HS-5 (cell line): ENCODE measurements at places on chromosomes 5 and 9.

- no peak for DNase-seq
Measured at GRCh38 chr9:132004323-132004722, 75.3 kb downstream of the MED27 start.

DNA sequence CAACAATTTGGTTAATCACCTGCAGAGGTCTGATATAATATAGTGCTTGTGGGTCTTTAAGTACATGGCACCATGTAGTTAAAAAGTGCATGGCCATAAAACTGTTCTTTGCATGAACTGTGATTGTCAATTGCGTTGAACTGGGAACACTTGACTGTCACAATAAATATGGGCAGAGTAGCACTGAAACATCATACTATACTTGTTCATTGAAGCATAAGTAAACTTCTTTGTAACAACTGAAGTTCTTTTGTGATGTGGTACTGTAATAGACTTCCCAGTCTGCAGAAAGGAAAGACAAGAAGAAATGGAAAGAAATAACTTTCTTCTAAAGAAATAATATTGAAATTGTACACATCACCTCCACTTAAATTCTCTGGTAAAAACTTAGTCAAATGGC lies 9.8 kb upstream of the NTRK2 start:
- no peak for DNase-seq

- DNase-seq: no peak
Measured at GRCh38 chr5:167582886-167583285, 708.6 kb upstream of the WWC1 start.

DNA sequence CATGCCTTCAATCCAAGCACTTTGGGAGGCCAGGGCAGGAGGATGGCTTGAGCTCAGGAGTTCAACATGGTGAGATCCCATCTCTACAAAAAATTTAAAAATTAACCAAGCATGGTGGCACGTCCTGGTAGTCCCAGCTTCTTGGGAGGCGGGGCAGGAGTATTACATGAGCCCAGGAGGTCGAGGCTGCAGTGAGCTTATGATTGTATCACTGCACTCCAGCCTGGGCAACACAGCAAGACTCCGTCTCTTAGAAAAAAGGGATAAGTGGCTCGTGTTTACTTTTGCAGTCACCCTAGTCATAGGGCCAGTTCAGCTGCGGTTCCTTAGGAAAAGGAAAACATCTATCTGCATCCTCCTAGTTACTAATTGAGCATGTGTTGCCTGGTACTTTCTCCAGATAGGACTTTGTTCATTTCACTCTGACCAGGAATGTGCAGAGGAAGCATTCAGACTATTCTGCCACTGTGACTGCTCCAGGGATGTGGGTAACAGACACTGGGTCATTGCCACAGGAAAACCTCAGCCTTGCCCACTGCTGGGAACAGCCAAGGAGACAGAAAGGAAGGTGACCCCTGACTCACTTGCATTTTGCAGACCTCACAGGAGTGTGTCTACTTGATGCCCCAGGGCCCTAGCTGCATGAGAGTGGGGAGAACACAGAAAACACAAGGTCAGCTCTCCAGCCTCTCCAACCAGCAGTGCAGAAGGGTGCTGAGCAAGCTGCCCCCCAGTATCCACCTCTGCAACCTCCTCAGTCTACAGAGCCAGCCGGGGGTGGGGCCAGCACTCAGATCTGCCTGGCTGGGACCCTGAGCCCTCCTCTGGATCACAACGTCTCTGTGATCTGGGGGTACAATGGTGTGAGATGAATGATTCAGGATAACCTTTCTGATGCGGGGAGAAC lies 33.9 kb upstream of the ALDH1B1 start:
- no peak for DNase-seq

- no peak for DNase-seq
Measured at GRCh38 chr9:36207016-36207415, 16.3 kb downstream of the CLTA start.

DNA sequence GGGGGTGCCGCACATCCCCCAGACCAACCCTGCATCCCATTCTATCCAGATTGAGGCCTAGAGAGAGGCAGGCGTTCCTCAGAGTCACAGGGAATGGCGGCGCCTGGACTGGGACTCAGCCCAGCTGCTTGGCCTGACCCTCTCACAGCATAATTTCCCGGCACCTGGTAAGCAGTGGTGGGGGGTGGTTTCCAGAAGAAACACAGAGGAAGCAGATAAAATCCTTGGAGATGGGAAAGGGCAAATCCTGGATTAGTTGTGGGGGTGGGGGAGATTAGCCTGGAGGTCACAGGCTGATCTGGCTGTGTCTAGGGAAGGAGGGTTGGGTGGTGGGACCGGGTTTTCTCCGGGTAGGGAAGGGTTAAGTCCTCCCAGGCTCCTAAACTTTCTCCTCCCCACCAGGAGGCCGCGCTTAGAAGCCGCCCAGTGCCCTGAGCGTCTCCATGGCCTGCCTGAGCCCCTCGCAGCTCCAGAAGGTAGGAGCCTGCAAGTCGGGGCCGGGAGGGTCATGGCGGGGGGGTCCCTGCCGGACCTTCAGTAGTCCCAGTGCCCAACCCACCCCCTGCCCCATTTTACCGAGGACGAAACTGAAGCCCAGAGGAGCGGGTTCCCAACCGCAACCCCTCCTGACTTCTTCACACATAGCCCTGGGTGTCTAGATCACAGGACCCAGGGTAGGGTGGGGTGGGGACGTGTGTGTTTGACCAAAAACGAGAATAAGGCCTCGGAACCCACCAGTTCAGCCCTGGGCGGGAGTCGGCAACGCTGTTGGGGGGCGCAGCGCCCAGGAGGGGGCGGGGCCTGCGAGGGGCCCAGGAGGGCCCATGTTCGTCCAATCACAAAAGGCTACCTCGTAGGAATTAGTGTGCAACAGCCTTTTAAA lies 1.3 kb downstream of the PHYHD1 start:
- no peak for DNase-seq

DNA sequence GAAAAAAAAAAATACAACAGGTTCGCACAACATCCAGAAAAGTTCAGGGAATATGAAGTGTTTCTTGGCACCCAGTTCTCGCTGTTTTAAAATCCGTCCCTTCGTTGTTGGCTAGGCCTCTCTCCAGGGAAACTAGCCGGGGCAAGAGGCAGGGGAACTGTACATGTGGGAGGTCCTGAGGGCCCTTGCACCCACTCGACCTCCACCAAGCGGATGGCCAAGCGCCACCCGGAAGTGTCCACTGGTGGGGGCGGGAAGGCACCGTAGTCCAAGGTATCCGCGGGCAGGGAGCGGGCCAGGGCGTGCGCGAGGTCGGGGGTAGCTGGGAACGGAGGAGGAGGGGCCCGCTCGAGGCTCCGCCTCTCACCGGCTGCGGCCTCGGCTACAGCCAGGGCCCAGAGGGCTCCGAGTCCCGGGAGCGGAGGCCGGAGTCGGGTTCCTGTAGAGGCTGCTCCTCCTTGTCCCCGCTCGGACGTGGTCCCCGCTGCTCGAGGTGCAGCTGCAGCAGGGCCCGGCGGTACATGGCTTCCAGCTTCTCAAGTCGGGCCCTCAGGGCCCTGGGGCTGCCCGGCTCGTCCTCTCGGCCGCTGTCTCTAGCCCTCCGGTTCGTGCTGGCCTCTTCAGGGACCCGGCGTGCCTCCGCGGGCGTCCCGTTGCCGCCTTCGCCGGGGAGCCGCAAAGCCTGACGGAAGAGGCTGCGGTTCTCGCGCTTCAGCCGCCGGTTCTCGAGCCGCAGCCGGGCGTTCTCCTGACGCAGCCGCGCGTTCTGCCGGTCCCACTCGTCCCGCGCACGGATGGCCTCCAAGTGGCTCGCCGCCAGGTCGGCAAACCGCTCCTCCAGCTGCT lies 720 bp downstream of the TUSC1 start:
- peak; percentile 46 for DNase-seq

- no peak for DNase-seq
Measured at GRCh38 chr5:57320582-57320981, 146.7 kb downstream of the GPBP1 start.

DNA sequence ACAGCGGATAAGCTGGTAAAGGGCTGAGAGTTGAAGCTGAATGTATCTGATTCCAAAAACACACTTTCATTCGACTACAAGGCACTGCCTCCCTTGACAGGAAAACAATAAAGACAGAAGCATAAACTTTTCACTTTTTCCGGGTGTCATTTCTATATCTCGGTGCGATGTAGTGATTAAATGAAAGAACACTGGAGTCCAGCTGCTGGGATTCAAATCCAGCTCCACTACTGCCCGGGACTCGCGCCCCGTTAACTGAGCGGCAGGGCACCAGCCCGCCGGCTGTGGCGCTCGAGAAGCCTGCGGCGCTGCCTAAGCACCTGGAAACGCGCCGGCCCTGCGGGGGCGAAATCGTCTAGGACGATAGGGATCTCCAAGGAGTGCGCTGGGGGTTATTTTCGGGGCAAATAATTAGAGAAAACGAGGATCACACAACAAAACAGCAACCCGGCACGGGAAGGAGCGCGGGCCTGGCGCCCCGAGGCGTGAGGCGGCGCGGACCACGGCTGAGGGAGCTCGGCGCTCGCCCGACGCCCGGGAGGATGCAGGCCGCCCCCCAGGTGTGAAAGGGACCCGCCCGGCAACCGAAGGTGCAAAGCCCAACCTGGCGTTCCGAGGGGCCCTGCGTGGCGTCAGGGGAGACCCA lies 837 bp downstream of the UIMC1 start:
- DNase-seq: no peak

GRCh38 chr9:121372239-121373010 lies 2.4 kb upstream of the STOM start:
- DNase-seq: no peak

- no peak for DNase-seq
Measured at GRCh38 chr5:62692946-62693713, 114.5 kb downstream of the LRRC70 start.

DNA sequence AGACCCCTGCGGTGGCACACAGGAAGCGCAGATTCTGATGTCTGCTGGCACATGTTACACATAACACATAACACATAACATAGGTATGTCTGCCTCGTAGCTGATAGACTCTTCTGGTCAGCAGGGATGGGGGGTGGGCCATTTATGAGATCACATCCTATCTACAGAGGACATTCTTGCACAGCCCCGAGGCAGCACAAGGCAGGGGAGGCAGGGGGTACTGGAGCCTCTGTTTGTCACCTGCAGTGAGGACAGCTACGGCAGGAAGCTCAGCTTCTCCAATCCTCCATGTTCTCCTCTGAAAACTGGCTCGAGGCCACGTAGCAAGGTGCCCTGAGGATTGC lies 16.7 kb upstream of the MED10 start:
- no peak for DNase-seq

- DNase-seq: no peak
Measured at GRCh38 chr5:24492229-24492628, 152.5 kb downstream of the CDH10 start.

DNA sequence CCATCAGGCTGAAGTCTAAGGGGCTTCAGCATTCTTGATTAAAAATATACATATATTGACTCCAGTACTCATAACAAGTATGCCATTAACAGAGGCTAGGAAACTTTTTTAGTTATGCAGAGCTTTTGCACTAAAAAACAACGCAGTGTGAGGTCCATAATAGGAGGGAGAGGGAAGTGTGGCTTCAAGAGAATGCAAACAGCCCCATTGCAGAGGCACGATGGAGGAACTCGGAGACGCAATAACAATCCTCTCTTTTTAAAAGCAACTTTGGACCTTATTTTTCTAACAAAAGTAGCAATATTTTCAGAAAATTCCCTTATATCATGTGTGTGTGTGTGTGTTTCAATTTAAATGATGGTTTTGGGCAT lies 150.0 kb upstream of the PTCH1 start:
- DNase-seq: no peak

DNA sequence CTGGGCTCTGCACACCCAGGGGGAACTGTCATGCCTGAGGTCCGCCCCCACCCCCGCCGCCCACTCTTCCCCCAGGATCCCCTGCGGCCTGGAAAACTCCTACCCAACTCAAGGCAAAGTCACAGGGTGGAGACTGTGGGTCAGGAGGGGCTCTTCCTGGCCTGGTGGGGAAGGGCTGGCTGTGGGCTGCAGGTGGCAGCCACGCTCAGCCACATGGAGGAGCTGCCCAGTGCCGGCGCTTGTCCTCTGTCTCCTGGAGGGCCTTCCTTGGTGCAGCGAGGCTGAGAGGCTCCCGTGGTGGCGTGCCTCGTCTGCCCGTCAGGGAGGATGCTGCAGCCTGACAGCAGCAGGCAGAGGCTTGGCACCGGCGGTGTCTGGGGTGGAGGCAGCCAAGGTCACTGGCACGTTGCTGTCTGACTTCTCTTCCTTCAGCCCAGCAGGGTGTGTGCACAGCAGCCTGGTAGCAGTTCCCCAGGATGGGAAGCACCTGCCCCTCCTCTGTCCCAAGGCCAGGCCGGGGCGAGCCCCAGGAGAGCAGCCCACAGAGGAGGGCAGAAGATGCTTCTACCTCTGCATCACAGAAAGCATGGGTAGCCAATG lies 78.1 kb downstream of the ADAMTS2 start:
- DNase-seq: no peak
